BJ (cell line): ENCODE measurements at places on chromosomes 3 and 15. TPM values are rescaled to one million over a fixed set of nuclear protein-coding genes. Genes with fewer than 3 reads are reported as not detected.
A peak's percentile ranks its signal among the peaks of the same experiment; 100 is the strongest.

GRCh38 chr3:45599424-45599886 lies 4.9 kb downstream of the LIMD1 start:
- DNase-seq, result no peak

The GCNT3 gene
- polyA plus RNA-seq, result not detected in 2 replicates

DNA sequence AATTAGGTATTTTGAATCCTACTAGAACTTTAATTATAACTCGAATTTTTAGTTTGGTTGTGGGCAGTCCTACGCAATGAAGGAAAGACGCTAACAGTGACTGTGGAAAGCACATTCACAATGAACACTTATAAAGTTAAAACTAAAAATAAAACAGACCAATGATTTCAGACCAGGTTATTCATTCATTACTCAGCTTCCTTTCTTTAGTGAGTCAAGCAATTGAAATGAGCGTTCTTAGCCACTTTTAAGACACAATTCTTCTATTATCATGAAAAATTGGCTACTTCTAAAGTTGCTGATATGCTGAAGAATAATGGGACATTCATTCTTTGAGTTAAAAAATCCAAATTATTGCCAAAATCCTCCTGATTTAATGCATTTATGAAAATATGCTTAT lies 66.0 kb upstream of the CMSS1 start:
- peak; percentile 58 for DNase-seq

- DNase-seq, result no peak
These were observed 1082.2 kb downstream of the NAALADL2 start for GRCh38 chr3:175941352-175941751.

The SLC28A1 gene
- polyA plus RNA-seq, result 0.05 TPM in 1 of 2 replicates, not detected in the other

- peak; percentile 98 for DNase-seq
These were observed 4.6 kb downstream of the ANXA2 start for GRCh38 chr15:60392986-60393790.

DNA sequence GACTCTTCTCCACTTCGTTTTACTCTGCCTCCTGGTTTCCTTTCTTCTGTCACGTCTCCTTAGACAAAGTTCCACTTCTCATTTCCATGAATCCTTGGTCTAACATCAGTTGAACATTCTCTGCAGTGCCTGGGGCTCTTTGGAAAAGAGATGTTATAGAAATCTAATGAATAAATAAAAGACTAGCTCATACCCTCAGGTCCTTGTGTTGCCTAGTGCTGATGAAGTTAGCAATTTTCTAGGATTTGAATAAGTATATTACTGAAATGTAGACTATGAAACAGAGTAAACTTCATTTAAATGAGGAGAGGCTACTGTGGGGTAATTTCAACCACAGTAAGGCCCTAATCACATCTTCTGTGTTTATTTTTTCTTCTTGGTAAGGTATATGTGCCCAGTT lies 146.9 kb upstream of the CADPS start:
- DNase-seq, result no peak

The WDR82 gene
- polyA plus RNA-seq, result 42.3 and 62.8 TPM in 2 replicates

- no peak for DNase-seq
These were observed 33.7 kb downstream of the ST6GAL1 start for GRCh38 chr3:186964071-186964470.

GRCh38 chr3:193928354-193929209 lies 207.4 kb upstream of the HES1 start:
- DNase-seq, result no peak

DNA sequence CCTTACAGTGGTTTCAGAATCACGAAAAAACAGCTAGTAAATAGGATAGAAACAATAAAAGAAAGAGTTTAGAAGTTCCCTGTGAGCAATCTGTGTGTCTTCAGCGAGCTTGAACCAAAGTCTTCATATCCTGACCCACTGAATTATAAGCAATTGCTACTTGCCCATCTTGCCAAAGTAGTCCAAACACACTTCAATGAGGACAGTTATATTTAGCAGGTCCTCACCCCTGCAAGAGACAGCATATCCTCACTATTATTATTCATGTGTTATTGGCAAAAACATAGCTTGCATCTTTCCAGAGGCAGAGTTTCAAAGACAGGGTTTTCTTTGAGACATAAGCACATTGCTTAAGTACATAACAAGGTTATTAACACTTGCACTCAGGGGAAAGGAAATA lies 77.8 kb downstream of the FEZF2 start:
- DNase-seq, result no peak

The GHRL gene
- polyA plus RNA-seq, result not detected in 2 replicates

DNA sequence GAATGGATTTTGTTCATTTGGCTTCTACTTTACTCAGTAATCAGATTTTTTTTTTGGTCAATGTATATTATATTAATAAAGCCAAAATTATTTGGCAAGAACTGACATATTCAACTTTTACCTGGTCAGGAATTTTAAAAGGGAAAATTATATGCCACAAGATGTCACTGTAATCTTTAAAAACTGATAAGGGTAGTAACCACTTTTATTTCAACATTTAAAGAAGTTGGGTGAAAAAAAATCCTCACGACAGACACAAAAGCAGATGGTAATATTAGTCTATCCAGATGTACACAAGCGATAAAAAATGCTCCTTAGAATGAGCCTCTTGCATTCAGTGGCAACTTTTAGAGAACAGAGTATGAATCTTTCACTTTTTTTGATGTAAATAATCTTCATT lies 101.9 kb downstream of the SERPINI1 start:
- DNase-seq, result no peak

The MEGF11 gene
- polyA plus RNA-seq, result 0.04 TPM in 1 of 2 replicates, not detected in the other

GRCh38 chr3:125045194-125045593 lies 10.6 kb downstream of the HEG1 start:
- DNase-seq, result no peak

- DNase-seq, result no peak
These were observed 14.4 kb downstream of the GOLGB1 start for GRCh38 chr3:121735047-121735696.

The MGLL gene
- 67.1 and 108 TPM in 2 replicates for polyA plus RNA-seq

GRCh38 chr3:52934630-52935530 lies 37.5 kb upstream of the STIMATE start:
- peak; percentile 4 for DNase-seq

DNA sequence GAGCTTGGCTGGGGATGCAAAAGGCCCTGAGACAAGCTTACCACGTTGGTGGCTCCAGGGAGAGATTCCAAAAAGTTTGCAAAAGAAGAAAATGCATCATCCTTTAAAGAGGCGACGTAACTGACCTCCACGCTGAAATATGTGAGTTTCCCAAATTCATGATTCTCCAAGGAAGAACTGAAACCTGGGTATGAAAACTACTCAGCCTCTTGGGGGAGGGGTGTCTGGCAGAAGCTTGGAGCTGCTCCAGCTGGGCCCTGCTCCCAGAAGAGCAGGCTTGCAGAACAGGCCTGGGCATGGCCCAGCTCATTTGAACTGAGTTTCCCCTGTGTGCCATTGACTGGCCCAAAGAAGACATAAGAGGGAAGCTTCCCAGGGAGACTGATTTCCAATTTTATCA lies 20.5 kb downstream of the CPN2 start:
- DNase-seq, result no peak
